T1000 (cell line): ENCODE measurements at places on chromosomes 13 and 19.

DNA sequence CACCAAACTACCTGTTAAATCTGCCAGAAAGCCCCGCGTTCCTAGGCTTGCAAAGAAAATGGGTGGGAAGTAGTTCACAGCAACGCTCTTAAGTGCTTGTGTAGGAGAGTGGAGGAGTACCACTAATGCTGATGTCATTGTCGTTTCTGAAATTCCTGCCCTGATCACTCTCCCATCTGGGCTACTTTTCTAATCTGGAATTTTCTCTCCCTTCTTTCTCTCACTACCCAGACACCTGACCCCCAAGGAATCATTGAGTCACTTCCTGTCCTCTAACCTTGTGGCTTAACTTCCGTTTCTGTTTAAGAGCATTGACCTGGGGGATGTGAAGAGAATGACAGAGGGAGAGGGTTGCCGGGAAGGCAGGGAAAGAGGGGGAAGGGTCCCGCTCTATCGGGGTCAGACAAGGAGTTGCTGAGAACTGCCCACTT is 98.7 kb downstream of the STARD13 start:
- no peak for DNase-seq

- DNase-seq = no peak
Observed at GRCh38 chr13:105660561-105660960, 874.9 kb downstream of the EFNB2 start.

DNA sequence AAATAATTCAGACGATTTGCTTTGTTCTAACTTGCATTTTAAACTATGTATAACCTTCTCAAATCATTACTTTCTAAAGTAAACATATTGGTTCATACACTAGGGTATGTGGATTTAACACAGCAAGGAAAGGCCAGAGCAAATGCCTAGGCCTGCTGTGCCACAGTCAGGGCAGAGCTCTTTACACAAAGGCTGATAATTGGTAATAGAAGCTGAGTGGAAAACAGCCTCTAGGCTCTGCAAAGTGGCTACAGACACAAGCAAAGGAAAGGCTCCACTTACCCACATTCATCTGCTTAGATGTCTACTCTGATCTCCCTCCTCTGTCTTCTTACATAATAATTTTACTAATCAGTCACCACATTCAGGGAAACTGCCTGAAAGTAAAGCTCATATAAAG is 382.9 kb downstream of the OLFM4 start:
- DNase-seq = no peak

DNA sequence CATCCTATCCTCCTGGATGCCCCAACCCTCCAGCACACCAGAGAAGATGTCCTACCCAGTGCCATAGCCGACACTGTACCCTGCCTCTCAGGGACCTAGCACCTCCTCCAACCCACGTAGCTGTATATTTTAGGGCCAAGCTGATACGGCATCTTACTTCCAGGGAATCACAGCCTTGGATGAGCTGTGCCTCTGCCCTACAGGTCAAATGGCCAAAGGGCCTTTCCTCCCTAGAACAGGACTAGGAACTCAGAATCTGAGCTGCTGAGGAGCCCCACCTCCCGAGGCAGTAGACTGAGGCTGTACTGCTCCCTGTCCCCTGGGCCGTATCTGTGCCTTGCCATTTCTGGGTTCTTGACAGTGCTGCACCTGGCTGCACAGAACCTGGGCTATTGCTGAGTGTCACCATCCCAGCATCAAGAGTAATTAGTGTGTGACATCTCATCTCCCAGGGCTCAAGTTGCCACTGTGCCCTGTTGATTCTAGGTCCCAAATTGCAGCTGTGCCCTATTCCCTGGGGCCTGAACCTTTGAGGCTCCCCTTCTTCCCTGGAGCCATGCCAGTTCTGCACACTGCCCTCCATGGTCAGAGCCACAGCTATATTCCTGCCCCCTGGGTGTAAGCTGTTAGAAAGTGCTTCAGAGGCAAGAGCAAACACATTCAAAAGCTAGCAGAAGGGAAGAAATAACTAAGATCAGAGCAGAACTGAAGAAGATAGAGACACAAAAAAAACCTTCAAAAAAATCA is 41.0 kb downstream of the VWA8 start:
- no peak for DNase-seq

DNA sequence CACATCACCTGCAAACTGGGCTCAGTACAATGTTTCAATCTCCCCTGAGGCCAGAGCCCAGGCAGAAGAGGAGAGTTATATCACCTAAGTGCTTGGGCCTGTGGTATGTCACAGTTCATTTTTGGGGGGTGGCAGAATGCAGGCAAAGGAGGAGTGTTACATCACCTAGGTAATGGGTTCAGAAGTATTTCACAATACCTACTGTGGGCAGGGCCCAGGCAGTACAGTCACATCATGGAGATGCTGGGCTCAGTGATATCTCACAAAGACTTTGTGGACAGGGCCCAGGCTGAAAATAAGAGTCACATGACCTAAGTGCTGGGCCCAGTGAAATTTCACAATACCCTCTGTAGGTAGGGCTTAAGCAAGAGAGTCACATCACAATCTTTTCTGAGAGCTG is 12.7 kb upstream of the ZNF728 start:
- no peak for DNase-seq

DNA sequence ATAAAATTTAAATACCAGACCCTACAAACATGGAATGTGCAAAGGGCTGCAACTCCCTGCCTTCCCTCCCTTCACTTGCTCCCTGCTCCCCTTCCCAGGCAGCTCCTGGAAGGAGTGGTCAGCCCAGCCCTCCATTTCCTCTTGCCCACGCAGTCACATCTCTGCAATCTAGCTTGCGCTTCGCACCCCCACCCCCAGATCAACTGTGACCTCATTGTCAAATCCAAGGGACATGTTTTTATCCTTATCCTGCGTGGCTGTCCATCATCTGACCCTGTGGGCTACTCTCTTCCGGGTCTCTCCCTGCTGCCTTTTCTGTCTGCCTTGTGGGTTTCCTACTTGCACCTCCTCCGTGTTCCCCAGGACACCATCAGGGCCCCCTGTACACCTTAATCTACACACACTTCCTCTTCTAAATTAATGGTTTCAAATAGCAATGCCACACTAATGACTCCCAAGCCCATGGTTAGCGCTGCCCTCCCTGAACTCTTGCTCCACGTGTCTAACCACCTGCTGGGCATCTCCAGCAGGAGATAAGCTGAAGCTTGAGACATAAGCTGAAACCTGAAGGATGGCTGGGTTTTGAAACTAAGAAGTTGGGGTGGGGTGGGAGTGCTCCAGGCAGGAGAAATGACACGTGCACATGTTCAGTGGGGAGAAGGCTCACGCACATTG is 118.3 kb downstream of the USP12 start:
- DNase-seq = no peak
